Stimulated activated CD4-positive, alpha-beta T cell treated with anti-CD3 and anti-CD28 coated beads, TNF-alpha, amount 100 ng/mL, for 1 hour (primary cell): ENCODE measurements at places on chromosomes 5 and 9.

GRCh38 chr9:92679413-92680165, 9.7 kb upstream of the IPPK start:
- no peak for DNase-seq

DNA sequence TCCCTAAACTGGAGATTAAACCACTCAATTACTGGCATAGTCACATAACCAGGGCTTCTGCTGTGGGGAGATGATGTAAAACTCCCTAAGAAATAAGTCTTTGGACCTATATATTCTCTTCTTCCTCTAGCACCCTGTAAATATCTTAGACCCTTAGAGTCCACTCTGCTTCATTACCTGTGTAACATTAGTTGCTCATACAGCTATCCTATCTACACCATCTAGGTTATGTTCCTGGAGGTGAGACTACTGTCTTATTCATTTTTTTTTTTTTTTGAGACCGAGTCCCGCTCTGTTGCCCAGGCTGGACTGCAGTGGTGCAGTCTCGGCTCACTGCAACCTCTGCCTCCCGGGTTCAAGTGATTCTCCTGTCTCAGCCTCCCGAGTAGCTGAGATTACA, 9.6 kb upstream of the TICAM2 start:
- no peak for DNase-seq

GRCh38 chr9:110659891-110660541, 8.6 kb upstream of the MUSK start:
- no peak for DNase-seq

- DNase-seq = no peak
Measured at GRCh38 chr9:80242022-80242421, 670.3 kb downstream of the TLE4 start.

DNA sequence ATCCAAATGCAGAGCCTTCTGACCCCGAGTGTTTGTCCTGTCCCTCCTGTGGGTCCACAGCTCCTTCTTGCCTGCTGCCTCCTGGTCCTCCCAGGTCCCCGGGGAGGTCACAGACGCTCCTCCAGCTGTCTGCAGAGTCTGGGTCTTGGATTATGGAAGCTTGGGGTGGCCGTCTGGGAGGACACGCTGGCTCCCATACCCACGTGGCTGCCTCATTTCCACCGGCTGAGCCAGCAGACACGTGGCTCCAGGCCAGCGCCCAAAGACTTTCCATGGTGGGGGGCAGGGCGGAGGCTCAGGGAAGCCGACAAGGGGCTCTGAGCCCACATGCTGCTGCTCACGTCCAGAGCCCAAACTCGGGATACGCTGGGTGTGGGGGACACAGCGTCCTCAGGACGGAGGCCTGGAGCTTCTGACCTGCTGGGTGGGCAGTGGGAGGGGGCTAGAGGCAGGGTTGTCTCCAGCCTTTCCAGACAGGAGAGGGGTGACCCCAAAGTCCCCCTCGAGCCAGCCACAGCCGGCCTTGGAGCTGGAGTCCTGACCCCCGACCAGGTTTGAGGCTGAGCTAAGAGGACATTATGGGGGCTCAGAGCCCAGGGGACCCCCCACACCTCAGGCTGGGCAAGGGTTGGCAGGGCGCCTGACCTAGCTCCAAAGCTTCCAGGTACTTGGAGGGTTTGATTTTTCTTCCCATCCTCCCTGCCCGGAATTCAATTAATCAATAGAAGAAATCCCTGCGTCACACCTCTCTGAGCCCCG, 24.2 kb upstream of the RNU6ATAC start:
- DNase-seq = no peak

- DNase-seq = no peak
Measured at GRCh38 chr5:159030357-159030756, 69.4 kb downstream of the EBF1 start.
